Renal pelvis (tissue), 12 donors: ENCODE measurements at places on chromosomes 4 and X. TPM values are rescaled to one million over a fixed set of nuclear protein-coding genes. Genes with fewer than 3 reads are reported as not detected.

Gene CFAP47
- 0.58 TPM for polyA plus RNA-seq

Gene ALPK1
- polyA plus RNA-seq: 10.0 TPM

Gene ARX
- not detected for polyA plus RNA-seq

Gene ADGRG4
- not detected for polyA plus RNA-seq

Gene RHOXF1
- 3.6 TPM for polyA plus RNA-seq

Gene CT45A2
- not detected for polyA plus RNA-seq

Gene CD38
- polyA plus RNA-seq: 0.64 TPM

Gene TMA16
- 34.9 TPM for polyA plus RNA-seq

Gene MAGEE2
- polyA plus RNA-seq: 0.64 TPM

Gene MAOA
- 22.6 TPM for polyA plus RNA-seq

Gene NPY5R
- polyA plus RNA-seq: 3.9 TPM

Gene MAGEA8
- 0.73 TPM for polyA plus RNA-seq

Gene MECP2
- polyA plus RNA-seq: 30.7 TPM

Gene USP27X
- polyA plus RNA-seq: 10.2 TPM

Gene UGT2B17
- polyA plus RNA-seq: not detected

Gene TNIP3
- 2.4 TPM for polyA plus RNA-seq

Gene TCEAL5
- 12.6 TPM for polyA plus RNA-seq

Gene SMR3B
- polyA plus RNA-seq: not detected

Gene RBBP7
- 215 TPM for polyA plus RNA-seq
